ENCODE measurements at places on chromosomes 12 and 14.

GRCh38 chr12:39846304-39846703 lies 226.7 kb upstream of the ABCD2 start:
- no peak for DNase-seq

GRCh38 chr14:32986791-32987540 lies 48.3 kb downstream of the NPAS3 start:
- DNase-seq, result no peak

DNA sequence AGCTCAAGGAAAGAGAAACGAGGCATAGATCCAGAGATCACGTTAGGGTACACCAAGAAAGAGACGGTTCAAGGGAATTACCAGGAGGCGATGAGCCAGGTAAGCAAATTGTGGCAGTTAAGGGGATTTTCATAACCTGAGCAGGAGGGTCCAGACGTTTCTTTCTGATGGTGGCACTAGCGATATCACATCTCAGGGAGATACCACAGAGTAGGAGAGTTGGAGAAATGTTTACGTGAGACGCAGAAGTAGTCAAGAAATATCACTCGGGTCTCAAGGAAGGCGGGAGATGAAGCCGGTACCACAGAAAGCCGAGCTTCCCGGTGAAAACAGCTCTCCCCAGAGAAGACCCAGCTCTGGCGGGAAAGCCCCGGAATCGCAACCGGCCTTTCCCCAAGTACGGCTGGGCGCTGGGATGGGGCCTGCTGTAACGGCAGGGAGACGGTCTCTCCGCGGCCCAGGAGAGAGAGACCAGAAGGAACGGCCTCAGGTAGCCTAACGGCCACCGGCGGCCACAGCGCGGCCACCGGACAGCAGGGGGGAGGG lies 485 bp downstream of the SENP1 start:
- no peak for DNase-seq

- no peak for DNase-seq
These were observed 8.0 kb downstream of the IL22 start for GRCh38 chr12:68245180-68246021.

- DNase-seq, result no peak
These were observed 195.4 kb downstream of the DUSP6 start for GRCh38 chr12:89156862-89157262.

DNA sequence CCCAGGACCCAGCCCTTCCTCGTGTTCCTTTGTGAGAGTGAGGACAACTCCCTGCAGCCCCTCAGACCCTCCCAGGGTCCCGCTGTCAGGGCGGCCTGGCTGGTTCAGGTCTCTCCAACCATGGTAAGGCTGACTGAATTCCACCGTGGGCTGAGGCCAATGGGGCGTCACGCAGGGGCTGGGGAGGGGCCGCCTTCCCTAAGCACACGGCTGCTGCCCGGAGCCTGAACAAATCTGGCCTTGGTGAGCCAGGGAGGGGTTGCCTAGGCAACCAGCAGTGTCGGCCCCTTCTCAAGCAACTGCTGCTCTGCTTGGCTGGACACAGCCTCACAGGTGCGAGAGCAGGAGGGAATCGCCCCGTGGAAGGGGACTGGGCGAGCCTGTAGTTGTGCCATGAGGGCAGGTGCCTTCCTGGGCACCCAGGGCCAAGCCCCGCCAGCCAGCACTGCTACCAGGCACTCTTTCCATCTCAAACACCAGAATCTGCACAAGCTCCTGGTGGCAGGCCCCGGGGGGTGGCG lies 37.0 kb upstream of the GALNT9 start:
- DNase-seq, result no peak

DNA sequence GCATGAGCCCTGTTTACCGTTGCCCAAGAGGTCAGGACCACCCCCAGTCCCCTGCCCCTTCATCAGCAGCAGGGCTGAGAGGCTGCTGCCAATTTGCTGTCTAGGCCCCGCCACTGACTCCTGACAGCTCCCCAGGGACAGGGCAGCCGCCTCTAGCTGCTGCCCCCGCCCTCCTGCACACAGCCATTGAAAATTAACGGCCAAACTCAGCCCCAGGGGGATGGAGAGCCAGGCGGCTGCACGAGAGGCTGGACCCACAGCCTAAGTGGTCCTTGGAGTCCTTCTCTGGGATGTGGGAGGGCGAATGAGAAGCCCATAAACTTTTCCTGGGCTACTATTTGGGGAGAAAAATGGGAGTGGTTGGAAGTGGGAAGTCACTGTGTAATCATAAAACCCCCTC lies 4.6 kb downstream of the FOXN4 start:
- no peak for DNase-seq

GRCh38 chr12:31984806-31985591 lies 25.8 kb downstream of the RESF1 start:
- no peak for DNase-seq

DNA sequence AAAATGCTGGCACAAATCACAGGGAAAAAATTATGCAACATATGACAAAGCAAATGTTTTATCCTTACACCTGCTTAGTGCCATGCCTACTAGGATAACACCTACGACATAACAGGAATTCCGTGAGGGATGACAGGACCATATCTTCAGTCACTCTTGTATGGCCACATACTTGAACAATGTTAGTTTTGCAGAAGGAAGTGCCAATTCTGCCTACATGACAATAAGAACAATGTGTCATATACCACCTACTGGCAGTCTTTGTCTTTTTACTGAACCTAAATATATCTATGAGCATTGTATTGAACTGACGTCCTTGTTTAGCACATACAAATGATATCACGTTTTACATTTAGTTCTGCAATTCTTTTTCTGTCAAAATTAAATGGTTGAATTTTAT lies 234.0 kb downstream of the ADAMTS20 start:
- DNase-seq, result no peak

GRCh38 chr12:11991604-11992003 lies 79.1 kb upstream of the BCL2L14 start:
- no peak for DNase-seq

DNA sequence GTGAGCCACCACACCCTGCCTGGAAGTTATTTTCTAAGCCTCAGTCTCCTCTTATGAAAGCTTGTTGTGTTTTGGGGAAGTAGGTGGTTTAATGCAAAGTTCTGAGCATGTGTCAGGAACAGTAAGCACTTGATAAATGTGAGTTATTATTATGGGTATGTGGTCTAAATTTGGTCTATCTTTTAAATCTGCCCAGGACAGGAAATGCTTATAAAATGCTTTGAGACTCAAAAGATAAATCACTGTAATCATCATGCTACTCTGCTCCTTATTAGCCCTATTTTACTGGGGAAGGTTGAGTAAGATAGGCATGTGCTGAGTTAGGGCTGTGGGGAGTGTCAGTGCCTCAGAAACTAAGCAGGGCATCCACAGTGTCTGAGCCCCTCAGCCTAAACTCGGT lies 13.1 kb upstream of the SRSF5 start:
- DNase-seq, result no peak

- no peak for DNase-seq
These were observed 42.8 kb downstream of the SLC8B1 start for GRCh38 chr12:113292091-113292490.

GRCh38 chr12:70960484-70960883 lies 39.9 kb upstream of the PTPRR start:
- no peak for DNase-seq

GRCh38 chr12:85527192-85527591 lies 247.2 kb downstream of the ALX1 start:
- no peak for DNase-seq

GRCh38 chr14:91806716-91807115 lies 60.6 kb downstream of the TC2N start:
- DNase-seq, result no peak

- DNase-seq, result no peak
These were observed 230.6 kb upstream of the LHX5 start for GRCh38 chr12:113702276-113702675.

DNA sequence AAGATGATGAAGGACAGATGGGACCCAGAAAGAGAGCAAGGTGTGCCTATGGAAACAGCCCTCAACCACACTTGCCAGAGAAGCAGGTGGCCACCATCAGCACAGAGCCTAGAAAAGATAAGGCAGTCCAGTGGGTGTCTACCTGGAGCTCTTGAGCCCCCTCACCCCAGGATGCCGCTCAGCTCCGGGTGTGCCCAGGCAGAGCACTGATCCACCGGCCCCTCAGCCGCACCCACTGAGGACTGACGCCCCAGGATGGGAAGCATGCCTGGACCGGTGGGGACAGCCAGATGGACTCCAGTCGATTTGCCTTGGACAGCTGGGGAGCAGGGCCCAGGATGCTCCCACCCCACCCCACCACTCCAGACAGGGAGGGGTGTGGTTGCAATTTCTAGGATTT lies 15.1 kb upstream of the ZFP36L1 start:
- no peak for DNase-seq

DNA sequence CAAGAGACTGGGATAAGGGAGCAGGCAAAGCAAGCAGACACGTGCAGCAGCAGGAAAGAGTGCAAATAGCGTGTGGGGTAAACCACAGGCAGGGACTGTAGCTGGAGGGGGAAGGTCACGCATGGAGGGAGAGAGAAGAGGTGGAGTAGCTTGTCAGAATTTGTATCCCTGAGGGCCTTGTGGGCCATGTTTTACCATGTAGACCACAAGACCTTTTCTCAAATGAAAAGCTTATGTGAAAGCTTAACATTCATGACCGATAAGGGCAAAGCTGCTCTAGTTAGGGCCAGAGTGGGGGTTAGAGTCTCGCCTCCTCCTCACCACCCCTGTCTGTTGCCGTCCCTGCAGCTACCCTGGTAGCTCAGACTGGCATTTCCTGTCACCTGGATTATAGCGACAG lies 152.9 kb upstream of the E2F7 start:
- no peak for DNase-seq

GRCh38 chr12:113482334-113482733 lies 10.7 kb upstream of the LHX5 start:
- no peak for DNase-seq

DNA sequence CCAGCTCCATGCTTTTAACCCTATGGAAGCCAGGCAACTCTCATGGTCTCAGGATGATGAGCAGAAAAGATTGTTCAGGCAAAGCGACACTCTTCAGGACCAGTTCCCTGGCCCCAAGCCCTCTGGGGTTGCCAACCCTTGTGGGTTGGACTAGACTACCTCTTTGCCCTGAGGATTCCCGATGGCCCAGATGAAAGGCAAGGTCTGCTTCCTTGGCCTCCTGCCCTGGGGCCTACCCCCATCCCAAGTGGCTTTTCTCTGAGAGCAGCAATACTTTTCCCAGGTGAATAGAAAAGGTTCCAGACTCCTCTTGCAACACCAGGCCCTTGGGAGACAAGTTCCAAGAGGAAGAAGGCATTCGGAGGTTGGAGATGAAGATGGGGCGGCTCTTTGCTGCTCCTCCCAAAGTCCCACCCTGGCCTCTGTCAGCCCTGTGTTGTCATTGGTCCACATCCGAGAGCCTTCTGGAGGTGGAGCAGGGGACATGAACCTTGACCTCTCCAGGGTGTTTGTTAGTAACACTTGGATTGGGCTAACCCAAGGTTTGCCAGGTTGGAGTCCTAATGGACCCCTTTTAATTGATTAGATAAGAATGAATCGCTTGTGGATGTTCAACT lies 131.1 kb downstream of the GCH1 start:
- no peak for DNase-seq

- no peak for DNase-seq
These were observed 58.8 kb downstream of the CCER1 start for GRCh38 chr12:90896164-90896563.

- DNase-seq, result no peak
These were observed 23.6 kb downstream of the DAD1 start for GRCh38 chr14:22565391-22565945.

GRCh38 chr14:29926228-29926627 lies 1.4 kb downstream of the PRKD1 start:
- DNase-seq, result no peak

- no peak for DNase-seq
These were observed 360.6 kb upstream of the KITLG start for GRCh38 chr12:88940854-88941253.

DNA sequence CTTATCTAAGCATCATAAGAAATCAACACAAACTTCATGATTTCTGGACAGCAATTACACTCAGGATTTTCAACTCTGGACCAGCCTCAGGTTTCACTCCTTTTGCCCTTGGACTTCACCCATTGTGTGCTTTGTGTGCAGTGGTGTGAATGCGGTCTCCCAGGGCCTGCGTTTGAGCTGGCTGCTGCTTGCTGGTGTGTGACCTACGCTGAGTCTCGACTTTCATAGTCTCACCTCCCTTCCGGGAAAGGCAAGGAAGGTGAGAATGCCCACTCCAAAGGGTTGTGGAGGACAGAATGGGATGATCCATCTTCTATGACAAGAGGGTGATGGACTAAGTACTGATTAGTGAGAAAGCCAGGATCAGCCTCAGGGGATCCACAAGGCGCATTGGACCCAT lies 228.8 kb downstream of the C12orf75 start:
- DNase-seq, result no peak

DNA sequence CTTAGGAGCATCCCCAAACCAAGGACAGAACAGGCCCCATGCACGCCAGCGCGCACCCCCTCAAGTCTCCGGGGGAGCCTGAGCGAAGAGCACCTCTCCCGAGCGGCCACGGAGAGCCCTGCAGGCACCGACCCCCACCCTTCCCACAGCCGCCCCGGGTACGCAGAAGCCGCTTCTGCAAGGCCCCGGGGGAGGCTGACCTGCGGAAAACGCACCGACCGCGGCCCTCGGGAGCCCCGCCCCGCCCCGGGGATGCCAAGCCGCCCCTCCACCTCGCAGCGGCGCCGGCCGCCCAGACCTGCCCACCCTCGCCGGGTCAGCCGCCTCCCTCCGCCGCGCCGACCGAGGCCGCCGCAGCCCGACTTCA lies 385 bp downstream of the CAPRIN2 start:
- DNase-seq, result no peak

GRCh38 chr14:33859306-33859705 lies 91.6 kb downstream of the EGLN3 start:
- no peak for DNase-seq

GRCh38 chr14:103619057-103619456 lies 10.0 kb upstream of the KLC1 start:
- no peak for DNase-seq

- no peak for DNase-seq
These were observed 309.4 kb upstream of the DIO3 start for GRCh38 chr14:101251812-101252442.

GRCh38 chr14:62431496-62431895 lies 613.8 kb downstream of the KCNH5 start:
- no peak for DNase-seq

DNA sequence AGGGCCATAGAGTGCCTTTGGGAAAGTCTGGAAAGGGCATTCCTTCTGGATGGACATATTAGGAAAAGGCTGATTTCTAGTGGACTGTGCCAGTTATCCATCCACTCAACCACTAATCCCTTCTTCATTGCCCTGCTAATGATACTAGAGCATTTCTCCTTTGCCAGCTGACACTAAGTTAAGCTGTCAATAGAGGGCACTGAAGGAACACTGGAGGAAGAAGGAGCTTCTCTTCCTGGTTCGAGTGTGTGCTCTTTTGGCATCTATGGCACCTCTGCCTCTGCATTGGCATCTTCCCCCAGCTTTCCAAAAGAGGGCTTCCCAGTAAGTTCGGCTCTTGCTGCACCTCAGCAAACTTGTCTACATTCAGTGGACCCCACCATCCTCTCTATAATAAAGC lies 165.4 kb downstream of the DERA start:
- DNase-seq, result no peak

DNA sequence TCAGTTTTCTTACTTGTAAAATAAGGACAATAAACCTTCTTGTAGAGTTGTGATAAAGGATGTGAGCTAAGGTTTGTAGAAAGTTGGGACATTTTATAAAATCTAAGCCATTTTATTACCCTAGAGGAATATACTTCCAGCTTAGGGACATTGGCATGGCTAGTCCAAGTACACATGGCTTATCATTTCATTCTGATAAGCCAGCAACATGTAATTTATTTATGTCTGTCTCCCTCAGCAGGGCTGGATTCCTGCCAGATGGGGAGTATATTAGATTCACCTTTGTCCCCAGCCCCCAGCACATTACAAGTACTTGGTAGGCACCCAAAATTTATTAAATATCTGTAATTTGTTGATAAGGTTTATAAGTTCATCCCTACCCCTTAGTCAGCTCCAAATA lies 6.3 kb upstream of the ATG14 start:
- DNase-seq, result no peak
